Activated T-helper 9 cell treated with anti-CD3 and anti-CD28 coated beads, Interleukin-2, amount 50 U/mL, for 16 hours (primary cell): ENCODE measurements at places on chromosomes 4 and X.
A peak's percentile ranks its signal among the peaks of the same experiment; 100 is the strongest.

GRCh38 chr4:74667438-74667837, 126.9 kb downstream of the BTC start:
- DNase-seq: no peak

DNA sequence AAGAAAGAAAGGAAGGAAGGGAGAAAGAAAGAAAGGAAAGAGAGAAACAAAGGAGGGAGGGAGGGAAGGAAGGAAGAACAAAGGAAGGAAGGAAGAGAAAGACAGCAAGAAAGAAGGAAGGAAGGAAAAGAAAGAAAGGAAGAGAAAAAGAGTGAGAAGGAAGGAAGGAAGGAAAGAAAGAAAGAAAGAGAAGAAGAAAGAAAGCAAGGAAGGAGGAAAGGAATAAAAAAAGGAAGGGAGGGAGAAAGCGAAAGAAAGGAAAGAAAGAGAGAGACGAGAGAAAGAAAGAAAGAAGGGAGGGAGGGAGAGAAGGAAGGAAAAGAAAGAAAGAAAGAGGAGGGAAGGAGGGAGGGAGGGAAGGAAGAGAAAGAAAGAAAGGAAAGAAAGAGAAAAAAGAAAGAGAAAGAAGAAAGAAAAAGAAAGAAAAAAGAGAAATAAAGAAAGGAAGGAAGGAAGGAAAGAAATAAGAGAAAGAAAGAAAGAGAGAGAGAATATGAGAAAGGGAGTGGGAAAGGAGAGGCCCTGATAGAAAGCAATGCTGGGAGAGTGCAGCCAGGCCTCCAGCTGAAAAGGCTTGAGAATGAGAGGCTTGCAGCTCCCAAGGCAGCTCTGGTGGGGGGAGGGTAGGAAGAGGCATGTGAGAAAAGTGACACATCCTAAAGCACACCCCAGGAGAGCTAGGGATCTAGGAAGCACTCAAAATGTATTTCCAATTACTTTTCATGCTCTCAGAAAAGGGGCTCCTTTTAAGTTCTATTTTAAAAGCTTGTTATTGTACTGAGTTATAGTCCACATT, 134.0 kb upstream of the ZIC3 start:
- DNase-seq: no peak

DNA sequence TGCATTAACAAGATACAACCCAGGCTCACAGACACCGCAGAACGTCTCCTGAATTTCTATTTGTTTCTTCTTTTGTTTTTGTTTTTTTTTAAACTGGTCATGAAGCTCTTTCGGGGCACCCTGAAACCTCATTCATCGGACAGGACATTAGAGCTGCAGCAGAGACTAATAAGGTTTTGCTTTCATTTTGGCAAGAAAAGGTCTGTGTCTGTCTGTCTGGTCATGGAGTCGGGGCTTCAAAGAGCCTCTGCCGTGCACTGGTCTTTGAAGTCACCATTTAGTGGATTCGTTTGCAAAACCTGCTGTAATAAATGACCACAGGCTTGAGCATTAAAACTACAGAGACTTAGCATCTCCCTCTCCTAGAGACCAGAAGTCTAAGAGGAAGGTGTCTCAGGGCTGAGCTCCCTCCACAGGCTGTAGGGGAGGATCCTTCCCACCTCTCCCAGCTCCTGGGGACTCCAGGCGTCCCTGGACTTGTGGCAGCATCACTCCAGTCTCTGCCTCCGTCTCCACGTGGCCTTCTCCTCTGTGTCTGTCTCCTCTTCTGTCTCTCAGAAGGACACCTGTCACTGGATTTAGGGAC, 247.5 kb downstream of the CRLF2 start:
- DNase-seq: no peak

- no peak for DNase-seq
Measured at GRCh38 chr4:139552517-139553307, 3.3 kb downstream of the SETD7 start.

DNA sequence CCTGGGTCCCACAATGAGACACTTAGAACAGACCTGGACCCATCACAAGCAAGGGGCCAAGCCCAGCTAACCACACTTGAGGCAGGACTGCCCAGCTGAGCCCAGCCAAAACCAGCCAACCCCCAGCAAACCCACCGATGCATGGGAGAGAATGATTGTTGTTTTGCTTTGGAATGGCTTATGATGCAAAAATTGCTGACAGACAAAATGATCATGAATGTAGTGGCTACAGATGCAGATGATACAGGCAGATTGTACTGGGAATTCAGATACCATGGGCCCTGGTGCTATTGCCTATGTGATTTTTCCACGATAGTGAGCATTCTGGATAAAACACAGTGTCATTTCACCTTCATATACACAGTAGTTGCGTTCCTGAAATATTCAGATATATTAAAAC, 9.0 kb upstream of the ZCCHC4 start:
- DNase-seq: no peak

DNA sequence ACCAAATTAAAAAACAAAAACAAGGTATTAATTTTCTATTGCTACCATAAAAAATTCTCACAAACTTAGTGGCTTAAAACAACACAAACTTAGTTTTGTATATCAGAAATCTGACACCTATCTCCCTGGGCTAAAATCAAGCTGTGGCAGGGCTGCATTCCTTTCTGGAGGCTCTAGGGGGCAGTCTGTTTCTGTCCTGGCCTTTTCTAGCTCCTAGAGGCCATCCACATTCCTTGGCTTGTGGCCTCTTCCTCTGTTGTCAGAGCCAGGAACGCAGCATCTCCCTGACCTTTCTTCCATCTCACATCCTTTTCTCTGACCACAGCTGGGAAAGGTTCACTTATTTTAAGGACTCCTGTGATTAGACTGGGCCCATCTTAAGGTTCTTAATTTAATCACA, 38.9 kb upstream of the TLR2 start:
- no peak for DNase-seq

- no peak for DNase-seq
Measured at GRCh38 chrX:37767430-37767829, 12.4 kb upstream of the CYBB start.

GRCh38 chrX:22526339-22526738, 253.6 kb downstream of the CBLL2 start:
- DNase-seq: no peak

- DNase-seq: no peak
Measured at GRCh38 chr4:114132830-114133229, 153.4 kb upstream of the ARSJ start.

DNA sequence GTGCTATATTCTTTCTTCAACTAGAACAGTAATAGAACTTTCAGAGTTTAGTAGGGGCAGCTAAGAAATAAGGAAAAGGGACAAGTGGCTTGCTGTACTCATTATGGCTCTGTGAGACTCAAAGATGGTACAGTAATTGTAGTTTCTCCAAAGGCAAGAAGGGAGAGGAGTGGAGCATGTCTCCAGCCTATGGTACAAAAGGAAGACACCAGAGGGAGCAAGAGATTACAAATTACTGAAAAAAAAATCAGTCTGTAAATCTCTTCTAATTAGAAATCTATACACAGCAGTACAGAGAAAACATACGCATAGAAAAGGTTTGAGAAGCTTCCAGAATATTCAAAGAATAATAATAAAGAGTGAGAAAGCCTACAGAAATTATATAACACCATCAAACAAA, 61.4 kb downstream of the KLHL4 start:
- no peak for DNase-seq

GRCh38 chr4:147942729-147943128, 210.8 kb downstream of the ARHGAP10 start:
- DNase-seq: no peak

DNA sequence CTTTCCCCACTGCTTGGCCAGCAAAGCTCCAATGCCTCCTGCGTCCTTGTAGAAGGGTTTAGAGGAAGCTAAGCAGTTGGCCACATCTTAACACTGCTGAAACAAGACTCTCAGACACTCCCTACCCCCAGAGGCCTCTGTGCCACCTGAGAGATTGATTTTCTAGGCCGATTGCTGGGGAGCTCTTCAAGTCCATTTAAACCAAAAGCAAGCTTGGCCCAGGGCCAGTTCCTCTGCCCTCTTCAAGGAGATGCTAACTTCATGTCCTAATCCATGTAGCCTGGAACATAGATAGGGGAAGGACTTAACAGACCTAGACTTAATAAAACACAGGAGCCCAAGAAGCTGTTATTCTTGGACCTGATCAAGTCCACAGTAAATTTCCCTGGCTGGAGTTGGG, 27.2 kb upstream of the FMR1NB start:
- DNase-seq: no peak

- no peak for DNase-seq
Measured at GRCh38 chr4:8775121-8775520, 96.5 kb downstream of the HMX1 start.

DNA sequence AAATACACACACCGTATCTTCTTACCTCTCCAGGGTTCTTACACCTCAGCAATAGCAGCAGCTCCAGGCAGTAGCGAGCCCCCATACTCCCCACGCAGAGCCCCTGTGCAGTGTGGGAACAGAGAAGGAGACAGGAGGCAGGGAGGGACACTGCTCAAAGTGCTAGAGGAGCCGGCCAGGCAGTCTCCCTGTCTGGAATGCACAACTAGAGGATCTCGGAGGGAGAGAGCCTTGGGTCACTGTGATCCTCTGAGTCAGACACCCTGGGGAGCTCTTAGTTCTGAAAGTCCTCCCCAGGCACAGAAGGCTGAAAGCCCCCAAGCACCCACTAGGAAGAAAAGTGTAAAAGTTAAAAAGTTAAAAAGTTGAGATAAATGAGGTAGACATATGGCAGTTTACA, 16.0 kb downstream of the AMELX start:
- no peak for DNase-seq

GRCh38 chr4:41548305-41548880, 10.4 kb downstream of the LIMCH1 start:
- no peak for DNase-seq

DNA sequence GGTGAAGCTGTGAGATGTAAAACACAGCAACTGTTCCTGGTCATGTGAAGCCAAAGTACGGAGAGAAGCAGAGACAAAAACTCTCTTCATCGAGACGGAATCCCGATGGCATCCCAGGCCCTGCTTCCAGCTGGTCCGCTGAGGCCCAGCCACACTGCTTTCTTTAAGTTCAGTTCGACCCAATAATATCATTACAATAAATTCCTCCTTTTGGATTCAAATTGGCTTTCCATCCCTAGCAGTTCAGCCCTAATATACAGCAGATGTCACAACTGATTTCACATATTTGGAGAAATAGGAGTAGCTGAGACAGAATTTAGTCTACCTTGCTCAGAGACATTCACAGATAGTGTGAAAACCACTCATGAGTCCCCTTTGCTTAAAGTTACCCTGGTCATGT, 98.3 kb upstream of the SPRY1 start:
- no peak for DNase-seq

GRCh38 chrX:13307041-13307440, 12.8 kb downstream of the ATXN3L start:
- DNase-seq: no peak

- DNase-seq: no peak
Measured at GRCh38 chr4:7783541-7783940, 156.1 kb downstream of the AFAP1 start.

DNA sequence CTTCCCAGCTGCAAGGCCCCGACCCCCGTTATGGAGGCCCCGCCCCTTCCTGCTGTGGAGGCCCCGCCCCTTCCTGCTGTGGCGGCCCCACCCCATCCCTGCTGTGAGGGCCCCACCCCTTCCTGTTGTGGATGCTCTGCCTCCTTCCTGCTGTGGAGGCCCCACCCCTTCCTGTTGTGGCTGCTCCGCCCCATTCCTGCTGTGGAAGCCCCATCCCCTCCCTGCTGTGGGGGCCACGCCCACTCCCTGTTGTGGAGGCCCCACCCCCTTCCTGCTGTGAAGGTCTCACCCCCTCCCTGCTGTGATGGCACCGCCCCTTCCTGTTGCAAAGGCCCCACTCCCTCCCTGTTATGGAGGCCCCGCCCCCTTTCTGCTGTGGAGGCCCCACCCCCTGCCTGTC, 104.9 kb upstream of the PSAPL1 start:
- DNase-seq: peak; percentile 12

DNA sequence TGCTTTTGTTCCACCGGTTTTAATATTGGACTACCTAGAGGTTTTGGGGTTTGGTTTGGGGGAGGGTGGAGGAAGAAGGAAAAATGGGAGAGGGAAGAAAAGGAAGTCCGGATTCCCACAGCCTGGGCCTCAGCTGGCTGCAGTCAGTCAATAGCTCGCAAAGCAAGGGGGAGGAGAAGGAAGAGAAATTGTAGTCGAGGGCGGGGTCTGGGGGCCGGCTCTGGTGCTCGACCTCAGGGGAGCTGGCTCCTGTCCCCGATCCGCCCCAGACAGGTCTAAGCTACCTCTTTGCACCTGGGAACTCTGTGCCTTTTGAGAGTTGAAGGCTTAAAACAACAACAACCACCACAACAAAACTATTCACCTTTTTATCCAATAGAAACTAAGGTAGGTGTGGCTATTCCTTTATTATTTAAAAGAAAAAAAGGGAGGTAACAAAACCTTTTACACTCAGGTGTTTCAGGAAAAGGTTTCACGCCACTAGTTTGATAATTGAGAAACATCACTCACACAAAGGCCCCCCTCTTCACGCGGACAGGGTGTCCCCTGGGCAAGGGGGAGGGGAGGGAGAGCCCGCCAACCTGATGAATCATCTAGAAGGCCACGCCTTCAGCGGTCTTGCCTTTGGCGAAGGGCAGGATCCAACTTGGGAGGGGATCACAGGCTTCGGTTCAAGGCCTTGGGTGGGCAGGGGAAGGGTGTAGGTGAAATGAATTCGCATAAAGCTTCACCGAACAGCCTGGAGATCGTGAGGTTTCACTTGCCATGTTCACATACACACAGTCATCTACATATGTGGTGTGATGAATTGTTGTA, 1.6 kb upstream of the LNX1 start:
- DNase-seq: no peak

DNA sequence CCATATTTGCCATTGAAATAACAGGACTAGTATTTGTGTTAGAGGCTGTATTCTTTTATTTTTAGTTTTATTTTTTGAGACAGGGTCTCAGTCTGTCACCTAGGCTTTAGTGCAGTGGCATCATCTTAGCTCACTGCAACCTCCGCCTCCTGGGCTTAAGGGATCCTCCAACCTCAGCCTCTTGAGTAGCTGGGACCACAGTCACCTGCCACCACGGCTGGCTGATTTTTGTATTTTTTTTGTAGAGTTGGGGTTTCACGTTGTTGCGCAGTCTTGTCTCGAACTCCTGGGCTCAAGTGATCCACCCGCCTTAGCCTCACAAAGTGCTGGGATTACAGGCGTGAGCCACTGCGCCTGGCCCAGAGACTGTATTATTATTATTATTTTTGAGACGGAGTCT, 15.3 kb downstream of the TMEM131L start:
- no peak for DNase-seq

- no peak for DNase-seq
Measured at GRCh38 chrX:122055460-122055859, 1008.0 kb downstream of the GLUD2 start.

DNA sequence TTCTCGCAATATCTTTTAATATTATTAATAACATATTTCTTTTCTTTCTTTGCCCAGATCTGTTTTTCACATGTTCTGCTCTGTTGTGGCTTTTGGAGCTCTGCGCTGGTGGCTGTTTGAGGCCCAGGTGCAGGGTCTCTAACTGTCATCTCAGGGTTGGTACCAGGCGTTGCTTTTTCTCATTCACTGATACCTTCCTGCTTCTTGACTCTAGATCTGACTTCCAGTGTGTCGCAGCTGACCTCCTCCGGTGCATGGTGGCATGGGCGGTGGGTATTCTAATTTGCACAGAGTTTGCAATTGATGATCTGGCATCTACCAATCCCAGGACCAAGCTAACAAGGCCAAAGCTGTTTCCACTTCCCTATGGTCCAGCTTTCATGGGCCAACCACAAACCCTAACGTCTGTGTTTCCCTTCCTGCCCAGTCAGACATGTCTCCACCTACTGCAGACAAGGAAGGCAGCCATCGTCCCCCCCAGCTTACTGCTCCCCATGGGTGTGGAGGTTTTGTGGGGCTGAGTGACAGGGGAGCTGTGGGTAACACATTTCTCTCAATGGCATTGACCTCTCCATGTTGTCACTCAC, 25.2 kb downstream of the LETM1 start:
- no peak for DNase-seq
